ENCODE measurements at places on chromosomes 6 and 20.

DNA sequence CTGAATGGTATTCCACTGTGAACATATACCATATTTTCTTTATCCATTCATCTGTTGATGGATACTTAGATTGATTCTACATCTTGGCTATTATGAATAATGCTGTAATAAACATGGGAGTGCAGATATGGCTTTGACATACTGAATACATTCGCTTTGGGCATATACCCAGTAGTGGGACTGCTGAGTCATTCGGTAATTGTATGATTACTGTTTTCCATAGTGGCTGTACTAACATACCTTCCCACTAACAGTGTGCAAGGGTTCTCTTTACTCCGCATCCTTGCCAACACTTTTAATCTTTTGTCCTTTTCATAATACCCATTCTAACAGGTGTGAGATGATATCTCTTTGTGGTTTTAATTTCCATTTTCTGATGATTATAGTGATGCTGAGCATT lies 98.2 kb upstream of the ESR1 start:
- DNase-seq, result no peak
- no peaks in the 10 kb centered on the region for H3K27me3 ChIP-seq
- no peaks in the 10 kb centered on the region for H3K36me3 ChIP-seq
- H3K4me1 ChIP-seq, result peaks cover 5% of the 10 kb centered on the region

GRCh38 chr6:85363870-85364269 lies 86.0 kb upstream of the NT5E start:
- no peaks in the 10 kb centered on the region for H3K4me1 ChIP-seq
- no peak for DNase-seq
- H3K36me3 ChIP-seq, result no peaks in the 10 kb centered on the region
- H3K27me3 ChIP-seq, result no peaks in the 10 kb centered on the region
- H3K27ac ChIP-seq, result no peak overlapping the region

- H3K4me1 ChIP-seq, result no peaks in the 10 kb centered on the region
- no peak for DNase-seq
- peaks cover 38% of the 10 kb centered on the region for H3K36me3 ChIP-seq
Measured at GRCh38 chr6:56520218-56520617, 122.5 kb downstream of the DST start.

GRCh38 chr20:61370841-61371303 lies 118.8 kb downstream of the CDH4 start:
- DNase-seq, result no peak
- H3K4me1 ChIP-seq, result no peaks in the 10 kb centered on the region
- no peaks in the 10 kb centered on the region for H3K36me3 ChIP-seq

DNA sequence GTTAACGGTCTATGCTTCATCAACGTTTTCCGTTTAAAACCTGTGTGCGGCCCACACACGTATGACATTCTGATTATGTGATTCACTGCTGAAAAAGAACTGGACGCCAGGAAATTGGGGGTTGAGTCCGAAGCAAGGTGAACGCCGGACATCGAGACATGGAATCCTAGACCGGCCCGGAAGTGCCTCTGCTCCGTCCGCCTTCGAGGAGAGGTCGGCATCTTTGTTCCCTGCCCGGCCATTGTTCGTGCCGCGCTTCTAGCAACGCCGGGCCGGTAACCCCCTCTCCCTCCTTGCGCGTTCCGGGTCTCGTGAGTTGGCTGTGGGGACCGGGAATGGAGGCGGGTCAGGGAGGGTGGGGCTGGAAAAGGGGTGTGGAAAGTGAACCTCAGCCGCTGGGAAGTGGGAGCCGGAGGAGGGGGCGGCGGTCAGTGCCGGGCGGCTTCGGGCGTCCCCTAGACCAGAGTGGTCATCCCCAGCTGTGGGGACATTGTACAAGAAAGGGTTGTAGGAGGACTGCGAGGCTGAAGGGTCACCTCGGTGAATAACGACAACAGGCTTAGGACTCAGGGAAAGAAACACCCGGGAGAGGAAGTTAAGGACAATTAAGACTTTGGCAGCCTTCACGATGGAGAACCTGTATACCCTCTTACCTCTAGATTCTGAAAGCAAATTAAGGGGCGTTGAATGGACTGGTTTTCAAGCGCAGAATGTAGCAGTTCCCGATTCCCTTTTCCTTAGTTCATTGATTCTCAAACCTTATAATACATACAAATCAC lies at the start of gene ZSCAN9:
Gene ZSCAN9, plus strand, starts transcription at position 220 of the 779 bp plus-strand sequence. CDS start 1,810 bp downstream, outside the sequence.
- no peaks in the 10 kb centered on the region for H3K4me1 ChIP-seq
- peak within 1 kb of the TSS; percentile 89 for H3K27ac ChIP-seq
- DNase-seq, result peak; percentile 93
- H3K4me3 ChIP-seq, result peak within 1 kb of the TSS; percentile 96
- peaks cover 34% of the 10 kb centered on the region for H3K36me3 ChIP-seq

GRCh38 chr20:43969501-43970182 lies 55.0 kb downstream of the TOX2 start:
- H3K27ac ChIP-seq, result no peak overlapping the region
- no peaks in the 10 kb centered on the region for H3K27me3 ChIP-seq
- no peak overlapping the region for H3K4me3 ChIP-seq
- no peaks in the 10 kb centered on the region for H3K36me3 ChIP-seq

- peaks cover 2% of the 10 kb centered on the region for H3K27me3 ChIP-seq
- no peaks in the 10 kb centered on the region for H3K4me1 ChIP-seq
- H3K27ac ChIP-seq, result no peak within 1 kb of the TSS
- DNase-seq, result no peak
- no peaks in the 10 kb centered on the region for H3K36me3 ChIP-seq
- H3K4me3 ChIP-seq, result peak within 1 kb of the TSS; percentile 74
Measured at GRCh38 chr20:59933296-59933848, at the start of gene SYCP2. Gene SYCP2 (minus strand): TSS chr20:59933637. CDS start chr20:59922413, 11,224 bp downstream.

DNA sequence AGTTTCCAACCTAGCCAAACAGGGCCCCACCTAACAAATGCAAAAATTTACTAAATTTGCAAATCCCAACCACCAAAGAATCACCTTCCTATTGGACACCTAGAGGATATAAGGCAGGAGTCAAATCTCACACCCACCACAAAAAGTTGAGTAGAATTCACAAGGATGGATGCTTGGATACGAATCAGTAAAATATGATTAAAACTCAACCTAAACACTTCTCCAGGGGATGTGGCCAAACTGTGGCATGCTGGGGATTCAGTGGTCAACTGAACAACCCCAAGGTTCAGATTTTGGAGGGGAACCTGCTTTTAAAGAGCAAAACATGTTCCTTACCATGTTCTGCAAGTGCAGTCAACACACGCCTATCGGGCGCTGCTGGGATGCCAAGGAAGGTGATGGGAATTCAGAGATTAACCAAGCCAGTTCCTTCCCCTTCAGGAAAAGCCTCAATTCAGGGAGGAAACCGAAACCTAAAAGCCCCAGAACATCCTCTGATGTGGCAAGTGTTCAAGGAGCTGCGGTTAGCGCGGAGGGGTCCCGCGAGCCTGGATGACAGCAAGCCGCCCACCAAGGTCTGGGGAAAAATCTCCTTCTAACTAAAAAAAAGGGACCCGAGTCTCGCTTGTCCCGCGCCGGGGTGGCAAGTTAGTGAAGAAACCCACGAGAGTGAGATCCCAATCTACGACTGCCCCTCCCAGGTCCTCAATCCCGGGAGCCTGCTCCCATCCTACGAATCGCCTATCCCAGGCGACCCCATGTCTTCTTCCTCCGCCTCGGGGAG lies 902 bp downstream of the SAMHD1 start:
- H3K27ac ChIP-seq, result no peak overlapping the region
- H3K36me3 ChIP-seq, result no peaks in the 10 kb centered on the region
- H3K4me3 ChIP-seq, result peak overlapping the region; percentile 79
- peaks cover 4% of the 10 kb centered on the region for H3K4me1 ChIP-seq
- peak; percentile 76 for DNase-seq

GRCh38 chr6:53310771-53311585 lies 37.8 kb downstream of the ELOVL5 start:
- DNase-seq, result no peak
- no peaks in the 10 kb centered on the region for H3K27me3 ChIP-seq
- H3K4me3 ChIP-seq, result no peak overlapping the region
- H3K4me1 ChIP-seq, result peaks cover 2% of the 10 kb centered on the region

GRCh38 chr6:56814802-56815201 lies 140.1 kb upstream of the BEND6 start:
- H3K27me3 ChIP-seq, result no peaks in the 10 kb centered on the region
- no peak overlapping the region for H3K4me3 ChIP-seq
- no peak overlapping the region for H3K27ac ChIP-seq
- no peaks in the 10 kb centered on the region for H3K4me1 ChIP-seq
- H3K36me3 ChIP-seq, result no peaks in the 10 kb centered on the region

DNA sequence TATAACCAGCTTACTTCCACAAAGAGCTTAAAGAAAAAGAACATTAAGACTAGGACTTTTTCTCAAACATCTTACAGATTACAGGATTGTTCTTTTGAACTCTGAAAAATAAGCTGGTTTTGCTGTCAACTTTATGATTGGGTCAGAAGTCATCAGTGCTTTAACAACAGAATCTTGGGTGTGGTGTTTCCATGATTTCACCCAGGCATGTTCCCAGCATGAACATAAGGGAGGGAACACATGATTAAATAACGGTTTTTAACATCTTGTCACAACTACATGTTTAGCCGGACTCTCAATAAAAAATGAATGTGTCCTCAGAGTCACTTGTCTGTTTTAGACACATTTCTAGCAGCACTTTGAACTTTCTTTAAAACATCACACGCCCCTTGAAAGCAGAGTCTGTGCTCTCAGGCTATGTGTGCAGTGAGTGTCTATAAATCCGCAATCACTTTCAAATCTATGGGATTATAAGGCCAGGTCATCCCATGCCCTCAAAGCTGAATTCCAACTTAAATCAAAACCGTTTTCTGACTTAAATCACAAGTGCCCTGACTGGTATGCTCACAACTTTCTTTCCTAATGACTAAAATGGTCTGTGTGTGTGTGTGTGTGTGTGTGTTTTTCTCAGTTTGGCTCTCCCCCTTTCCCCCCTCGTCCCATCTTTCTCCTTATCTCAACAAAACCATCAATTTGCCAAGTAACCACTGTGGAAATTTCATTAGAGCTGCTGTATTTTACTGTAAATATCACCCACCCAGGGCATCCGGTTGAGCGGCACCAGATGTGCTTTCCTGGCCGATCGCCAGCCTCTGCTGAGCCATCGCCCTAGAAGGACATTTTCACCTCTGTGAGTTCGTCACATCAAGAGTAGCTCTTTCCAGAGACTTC lies 216.8 kb upstream of the DTNBP1 start:
- H3K27me3 ChIP-seq, result peaks cover 11% of the 10 kb centered on the region
- no peaks in the 10 kb centered on the region for H3K4me1 ChIP-seq
- no peak overlapping the region for H3K27ac ChIP-seq
- no peaks in the 10 kb centered on the region for H3K36me3 ChIP-seq
- H3K4me3 ChIP-seq, result no peak overlapping the region
